Lung microvascular endothelial cell (primary cell): ENCODE measurements at places on chromosomes 1 and 21.

DNA sequence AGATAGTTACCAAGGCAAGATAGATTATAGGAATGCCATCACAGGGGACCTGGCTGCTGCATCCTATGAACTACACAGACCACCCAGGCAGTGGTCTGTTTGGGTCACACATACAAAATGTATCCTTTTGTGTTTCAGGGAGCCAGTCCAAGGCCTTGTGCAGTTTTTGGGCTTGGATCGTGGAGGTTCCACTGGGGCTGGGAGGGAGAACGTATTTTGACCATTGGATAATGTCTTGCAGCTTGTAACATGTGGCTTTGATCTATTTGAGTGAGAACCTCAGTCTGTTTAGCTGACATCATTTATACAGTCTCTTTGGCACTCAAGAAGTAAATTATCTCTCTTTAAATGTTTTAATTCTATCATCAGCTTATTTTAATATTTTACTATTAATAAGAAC, 147.3 kb downstream of the DUSP10 start:
- no peak for DNase-seq

GRCh38 chr21:45655124-45655523, 11.6 kb downstream of the PCBP3 start:
- no peak for DNase-seq

GRCh38 chr21:43790010-43790524, 690 bp downstream of the RRP1 start:
- DNase-seq, result no peak

DNA sequence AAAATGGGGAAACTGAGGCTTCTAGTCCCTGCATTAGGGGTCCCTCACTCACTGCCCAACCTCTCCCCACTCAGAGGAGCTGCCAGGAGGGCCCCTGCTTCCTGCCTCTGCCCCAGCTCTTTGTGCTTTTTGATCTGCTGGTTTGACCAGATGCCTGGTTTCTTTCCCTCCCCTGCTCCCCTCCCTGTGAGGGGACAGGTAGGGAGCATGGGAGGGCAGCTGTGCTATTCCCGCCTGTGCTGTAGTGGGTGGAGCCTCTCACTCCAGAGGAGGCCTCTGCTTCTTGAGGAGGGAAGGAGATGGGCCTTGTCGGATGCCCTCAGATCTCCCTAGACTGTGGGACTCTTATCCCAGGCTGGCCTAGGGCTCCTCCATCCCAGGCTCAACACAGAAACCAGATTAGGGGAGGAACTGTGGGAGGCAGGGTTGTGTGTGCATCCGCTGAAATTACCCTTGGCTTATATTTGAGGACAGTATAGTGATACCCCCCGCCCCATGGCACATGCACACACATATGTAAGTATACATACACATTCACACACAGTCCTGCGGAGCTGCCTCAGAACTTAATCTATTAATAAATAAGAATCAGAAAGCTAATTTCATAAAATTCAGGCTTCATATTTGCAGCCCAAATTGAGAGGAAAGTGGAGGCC, 4.6 kb downstream of the BOLA1 start:
- no peak for DNase-seq

DNA sequence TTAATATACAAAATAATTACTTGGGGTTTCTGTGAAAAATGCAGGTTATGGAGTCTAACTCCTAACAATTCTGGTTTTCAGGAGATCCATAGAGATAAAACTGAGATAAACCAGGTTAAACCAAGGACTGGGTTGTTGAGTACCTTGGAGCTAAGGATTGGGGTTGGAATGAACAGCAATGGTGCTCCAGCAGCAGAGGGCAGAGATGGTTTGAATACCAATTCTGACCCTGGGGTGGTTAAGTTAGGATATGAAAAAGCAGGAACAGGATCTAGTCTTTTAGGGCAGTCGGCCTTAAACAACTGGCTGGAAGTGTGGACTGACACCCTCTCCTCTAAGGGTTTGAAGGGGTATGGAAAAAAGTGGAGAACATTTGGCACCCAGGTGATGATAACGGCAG, 53.0 kb downstream of the UROD start:
- DNase-seq, result no peak

DNA sequence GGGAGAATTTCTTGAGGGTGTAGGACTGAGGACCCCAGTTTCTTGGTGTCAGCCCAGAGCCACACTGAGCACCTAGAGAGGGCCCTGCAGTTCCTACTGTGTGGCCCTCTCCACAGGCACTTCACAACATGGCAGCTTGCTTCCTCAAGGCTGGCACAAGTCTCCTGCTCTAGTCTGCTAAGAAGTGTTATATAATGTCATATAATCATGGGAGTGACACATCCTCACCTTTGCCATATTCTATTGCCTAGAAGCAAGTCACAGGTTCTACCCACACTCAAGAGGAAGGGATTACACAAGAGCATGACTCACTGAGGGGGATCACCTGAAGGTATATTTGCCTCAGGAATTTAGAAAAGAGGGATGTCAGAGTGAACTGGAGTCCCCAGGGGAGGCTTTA, 5.5 kb upstream of the SNX27 start:
- DNase-seq, result no peak

- DNase-seq, result no peak
These were observed 17.1 kb downstream of the VN1R5 start for GRCh38 chr1:247273013-247273412.

GRCh38 chr1:31397360-31398095, 15.5 kb upstream of the SERINC2 start:
- DNase-seq, result no peak

DNA sequence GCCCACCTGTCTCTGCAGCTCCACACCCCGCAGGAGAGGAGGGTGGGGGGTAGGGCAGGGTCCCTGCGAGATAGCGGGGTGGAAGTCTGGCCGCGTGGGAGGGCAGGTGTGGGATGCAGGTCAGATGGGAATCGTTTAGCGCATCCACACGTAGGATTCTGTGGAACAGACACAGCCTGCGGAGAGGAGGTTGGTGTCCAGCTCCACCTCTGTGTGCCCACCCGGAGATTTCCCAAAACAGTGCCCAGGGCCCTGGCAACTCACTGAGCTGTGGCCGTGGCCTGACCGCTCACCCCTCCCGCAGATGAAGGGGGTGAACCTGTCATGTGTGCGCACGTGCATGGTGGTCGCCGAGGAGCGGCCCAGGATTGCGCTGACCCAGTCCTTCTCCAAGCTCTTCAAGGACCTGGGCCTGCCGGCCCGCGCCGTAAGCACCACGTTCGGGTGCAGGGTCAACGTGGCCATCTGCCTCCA, 46.9 kb downstream of the S100B start:
- DNase-seq, result no peak
